ENCODE measurements at places on chromosomes 11 and 22. TPM values are rescaled to one million over a fixed set of nuclear protein-coding genes. Genes with fewer than 3 reads are reported as not detected.

Gene OR4D5
- total RNA-seq = not detected

Gene MYBPC3
- not detected for total RNA-seq

Gene GRM5
- not detected for total RNA-seq

Gene SYT9
- total RNA-seq = 0.08 TPM

Gene ZC3H12C
- 0.54 TPM for total RNA-seq

Gene SLC29A2
- total RNA-seq = 10.5 TPM

Gene SNAP29
- 25.2 TPM for total RNA-seq

Gene PTPN5
- total RNA-seq = not detected

Gene GLYATL2
- total RNA-seq = not detected

Gene LRP5
- 8.7 TPM for total RNA-seq

Gene PARVA
- 0.20 TPM for total RNA-seq

Gene NEFH
- total RNA-seq = 2.1 TPM

Gene GALNT18
- total RNA-seq = 2.0 TPM

Gene CD3D
- total RNA-seq = 341 TPM

Gene ARHGAP32
- total RNA-seq = 13.4 TPM

Gene CCDC81
- 0.66 TPM for total RNA-seq

Gene PRR5L
- 46.9 TPM for total RNA-seq

Gene VWCE
- total RNA-seq = 19.6 TPM

Gene MPPED2
- total RNA-seq = not detected

Gene TBX10
- not detected for total RNA-seq

Gene GPR83
- total RNA-seq = not detected

Gene MRPL23
- total RNA-seq = 96.4 TPM

Gene CALCA
- total RNA-seq = not detected

Gene TTLL8
- total RNA-seq = not detected

Gene CCDC82
- total RNA-seq = 58.6 TPM

Gene ATXN10
- total RNA-seq = 60.1 TPM

Gene OR51G2
- total RNA-seq = not detected

Gene MS4A15
- not detected for total RNA-seq

Gene SHISAL1
- not detected for total RNA-seq

Gene C11orf42
- total RNA-seq = not detected

Gene CSF2RB
- 0.87 TPM for total RNA-seq

Gene SOX6
- total RNA-seq = not detected

Gene OR10A3
- total RNA-seq = not detected

Gene MYH9
- total RNA-seq = 691 TPM

Gene OSBPL5
- 20.0 TPM for total RNA-seq
